ENCODE measurements at places on chromosomes 16 and 17.

DNA sequence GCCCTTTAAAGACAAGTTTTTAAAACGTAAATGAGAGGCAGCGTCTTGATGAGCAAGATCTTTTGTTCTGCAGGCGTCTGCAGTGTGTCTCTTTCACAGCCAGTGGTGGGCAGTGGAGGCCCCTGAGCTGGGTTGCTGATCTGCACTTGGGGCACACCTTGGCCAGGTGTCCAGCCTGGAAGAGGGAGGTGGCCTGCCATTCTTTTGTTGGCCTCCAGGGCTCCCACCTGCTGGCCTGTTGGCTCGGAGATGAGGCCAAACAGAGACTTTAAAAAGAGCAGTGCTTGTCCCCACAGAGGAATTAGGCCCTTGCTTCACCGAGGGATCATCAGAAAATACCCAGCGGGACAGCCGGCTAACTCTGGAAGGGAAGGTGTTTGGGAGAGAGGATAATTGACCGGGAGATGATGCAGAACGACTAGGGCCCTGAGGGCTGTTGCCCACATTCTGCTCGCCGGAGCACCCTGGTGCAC, 145.9 kb upstream of the PLCG2 start:
- DNase-seq, result no peak

DNA sequence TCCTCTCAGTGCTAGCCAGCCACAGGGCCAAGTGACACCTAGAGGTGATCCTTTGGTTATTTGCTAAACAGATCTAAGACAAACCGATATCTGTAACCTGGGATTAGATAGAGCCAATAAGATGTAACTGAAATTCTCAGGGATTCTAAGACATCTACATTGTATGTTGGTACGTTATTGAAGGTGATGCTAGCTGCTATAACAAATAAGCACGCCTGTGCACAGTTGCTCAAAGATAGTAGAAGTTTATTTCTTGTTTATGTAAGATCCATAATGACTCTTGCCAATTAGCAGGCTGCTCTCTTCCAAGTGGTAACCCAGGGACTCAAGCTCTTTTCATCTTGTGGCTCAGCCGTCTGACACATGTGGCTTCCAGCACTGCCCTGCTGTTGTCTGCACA, 370.3 kb downstream of the WWOX start:
- DNase-seq, result no peak

- peak; percentile 47 for DNase-seq
Observed at GRCh38 chr16:67936124-67936879, at the start of gene PSMB10. PSMB10 (minus strand) TSS chr16:67936850; CDS start chr16:67936749, 101 bp downstream.

DNA sequence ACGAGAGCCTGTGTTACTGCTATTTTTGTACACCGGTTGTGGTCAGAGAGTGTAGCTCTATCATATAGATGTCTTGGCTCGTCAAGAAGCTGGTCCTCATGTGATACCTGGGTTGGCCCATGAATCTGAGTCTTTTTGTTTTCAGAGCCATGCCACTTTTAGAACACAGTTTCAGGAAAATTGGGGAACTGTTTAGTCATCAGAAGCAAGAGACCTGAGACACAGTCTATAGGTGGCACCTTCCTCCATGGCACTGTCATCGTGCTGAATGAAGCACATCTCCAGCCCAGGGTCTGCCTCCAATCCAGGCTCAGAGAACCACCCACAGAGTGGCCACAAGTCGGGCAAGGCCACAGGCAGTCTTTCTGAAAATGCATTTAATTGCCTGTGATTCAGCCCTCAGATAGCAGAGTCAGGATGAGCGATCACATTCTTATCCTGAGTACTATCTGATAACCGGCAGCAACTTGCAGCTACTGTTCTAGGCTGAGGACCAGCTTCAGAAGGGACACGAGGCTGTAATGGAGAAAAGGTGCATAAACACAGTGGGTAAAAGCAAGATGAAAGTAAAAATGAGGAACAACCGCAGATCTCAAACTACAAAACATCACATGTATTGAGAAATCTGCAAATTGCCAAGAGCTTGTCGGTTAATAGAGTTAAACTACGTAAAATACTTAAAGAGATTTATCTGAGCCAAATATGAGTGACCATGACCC, 14.2 kb upstream of the HAPSTR1 start:
- DNase-seq, result no peak

GRCh38 chr16:69171325-69172084, 15.5 kb upstream of the SNTB2 start:
- no peak for DNase-seq

GRCh38 chr17:62725791-62726249, 82.3 kb downstream of the MARCHF10 start:
- no peak for DNase-seq

DNA sequence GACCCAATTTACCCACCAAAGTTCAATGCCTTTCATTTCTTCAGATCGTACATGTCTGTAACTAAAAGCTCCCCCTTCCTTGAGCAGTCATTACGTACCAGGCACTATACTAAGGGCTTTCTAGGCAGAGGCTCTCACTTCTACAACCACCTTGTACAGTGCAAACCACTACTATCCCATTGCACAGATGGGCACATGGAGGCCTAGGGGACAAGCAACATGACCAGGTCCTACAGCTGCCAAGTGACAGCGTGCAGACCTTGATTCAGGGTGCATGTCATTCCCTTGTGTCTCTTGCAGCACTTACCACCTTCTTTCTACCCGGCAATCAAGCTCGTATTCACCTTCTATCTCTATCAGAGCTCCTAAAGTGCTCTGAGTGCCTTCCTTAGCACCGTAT, 382.7 kb downstream of the SOX9 start:
- DNase-seq, result no peak

DNA sequence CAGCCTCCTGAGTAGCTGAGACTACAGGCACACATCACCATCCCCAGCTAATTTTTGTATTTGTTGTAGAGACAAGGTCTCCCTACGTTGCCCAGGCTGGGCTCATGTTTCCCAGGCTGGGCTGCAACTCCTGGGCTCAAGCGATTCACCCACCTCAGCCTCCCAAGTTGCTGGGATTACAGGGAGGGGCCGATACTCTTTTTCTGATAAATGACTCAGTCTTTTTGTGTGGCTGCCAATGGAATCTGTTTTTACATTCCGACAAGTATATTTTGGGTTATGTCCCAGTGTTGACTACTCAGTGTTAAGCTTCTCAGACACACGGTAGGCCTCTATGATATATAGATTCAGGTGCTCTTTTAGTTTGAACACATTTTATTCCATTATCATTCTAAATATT, 58.1 kb downstream of the SLFN11 start:
- DNase-seq, result no peak

DNA sequence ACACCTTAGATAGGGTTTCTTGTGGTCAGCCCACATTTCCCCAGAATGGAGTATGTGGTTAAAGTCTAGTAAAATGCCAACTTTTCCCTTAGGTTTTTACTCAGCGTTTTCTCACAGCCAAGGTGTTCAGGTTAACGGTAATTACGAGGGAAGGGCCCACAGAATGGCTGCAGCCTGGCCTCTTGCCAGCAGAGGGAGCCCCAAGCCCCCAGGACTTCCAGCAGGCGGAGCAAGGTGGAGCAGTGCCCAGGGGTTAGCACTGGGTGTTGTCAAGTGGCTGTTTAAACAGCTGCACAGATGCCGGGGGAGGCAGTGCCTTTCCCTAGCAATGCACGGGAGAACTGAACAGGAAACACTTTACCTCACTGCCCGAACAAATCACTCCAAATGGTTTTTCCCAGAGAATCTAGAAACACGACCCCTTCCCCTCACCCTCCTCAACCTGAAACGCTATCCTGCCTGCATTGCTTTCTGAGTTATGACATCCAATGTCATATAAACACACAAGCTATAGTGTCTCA, 6.6 kb downstream of the PHB1 start:
- DNase-seq, result peak; percentile 93

- DNase-seq, result no peak
Observed at GRCh38 chr17:64736804-64737492, 74.8 kb upstream of the SMURF2 start.

GRCh38 chr16:26386096-26386495, 680.6 kb upstream of the C16orf82 start:
- no peak for DNase-seq

DNA sequence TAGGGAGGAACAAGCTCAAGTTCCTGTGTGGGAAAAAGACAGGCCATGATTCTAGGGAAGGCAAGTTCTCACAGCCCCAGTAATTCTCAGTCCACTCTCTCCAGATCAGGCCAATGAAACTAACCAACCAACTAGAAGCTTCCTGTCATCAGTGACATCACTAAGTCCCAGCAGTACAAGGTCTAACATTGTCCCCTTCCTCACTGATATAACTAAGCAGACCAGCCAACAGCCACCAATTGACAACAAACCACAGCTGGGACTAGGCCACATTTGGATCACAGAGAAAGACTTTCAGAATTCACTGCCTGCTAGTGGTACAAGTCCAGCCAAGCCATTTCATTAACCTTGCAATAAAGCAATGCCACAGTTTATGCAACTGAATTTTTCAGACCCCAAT, 94.0 kb downstream of the CACNG1 start:
- DNase-seq, result no peak

DNA sequence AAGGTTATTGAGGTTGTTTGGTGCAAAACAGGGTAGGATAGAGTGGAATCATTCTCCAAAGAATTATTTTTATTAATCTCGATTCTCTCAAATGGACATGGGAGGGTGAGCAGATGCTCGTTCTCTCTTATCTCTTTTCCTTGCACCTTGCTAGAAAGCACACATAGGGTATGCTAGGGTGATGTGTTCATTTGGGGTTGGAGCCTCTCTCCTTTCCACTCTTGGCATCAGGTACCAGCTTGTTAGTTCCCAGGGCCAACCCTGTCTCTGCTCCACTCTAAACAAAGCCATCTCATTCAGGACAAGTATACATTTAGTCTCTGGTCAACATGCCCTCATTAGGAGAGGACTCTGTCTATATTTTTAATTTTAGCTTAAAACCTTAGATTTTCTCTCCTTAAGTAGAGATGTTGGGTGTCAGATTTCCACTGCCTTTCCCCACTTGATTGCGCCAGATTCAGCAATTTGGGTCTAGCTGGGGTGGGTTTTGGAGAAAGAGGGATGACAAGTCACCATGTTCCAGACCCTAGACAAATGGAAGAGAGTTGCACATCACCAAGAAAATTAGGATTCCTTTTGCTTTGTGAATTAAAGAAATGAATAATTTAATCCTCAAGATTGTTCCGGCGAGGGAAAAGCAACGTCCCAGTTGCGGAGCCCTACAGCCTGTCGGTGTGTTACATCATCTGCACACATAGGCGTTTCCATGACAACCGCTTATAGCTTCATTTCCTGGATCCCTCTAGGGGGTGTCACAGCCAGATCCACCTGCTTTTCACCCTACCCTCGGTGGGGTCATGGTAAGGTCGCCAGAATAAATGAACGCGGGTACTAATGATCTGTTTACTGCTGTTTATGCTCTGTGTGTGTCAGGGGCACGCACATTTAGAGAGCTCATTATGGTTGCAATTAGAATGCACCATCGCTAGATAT, 41.6 kb downstream of the SNX11 start:
- DNase-seq, result peak; percentile 21

DNA sequence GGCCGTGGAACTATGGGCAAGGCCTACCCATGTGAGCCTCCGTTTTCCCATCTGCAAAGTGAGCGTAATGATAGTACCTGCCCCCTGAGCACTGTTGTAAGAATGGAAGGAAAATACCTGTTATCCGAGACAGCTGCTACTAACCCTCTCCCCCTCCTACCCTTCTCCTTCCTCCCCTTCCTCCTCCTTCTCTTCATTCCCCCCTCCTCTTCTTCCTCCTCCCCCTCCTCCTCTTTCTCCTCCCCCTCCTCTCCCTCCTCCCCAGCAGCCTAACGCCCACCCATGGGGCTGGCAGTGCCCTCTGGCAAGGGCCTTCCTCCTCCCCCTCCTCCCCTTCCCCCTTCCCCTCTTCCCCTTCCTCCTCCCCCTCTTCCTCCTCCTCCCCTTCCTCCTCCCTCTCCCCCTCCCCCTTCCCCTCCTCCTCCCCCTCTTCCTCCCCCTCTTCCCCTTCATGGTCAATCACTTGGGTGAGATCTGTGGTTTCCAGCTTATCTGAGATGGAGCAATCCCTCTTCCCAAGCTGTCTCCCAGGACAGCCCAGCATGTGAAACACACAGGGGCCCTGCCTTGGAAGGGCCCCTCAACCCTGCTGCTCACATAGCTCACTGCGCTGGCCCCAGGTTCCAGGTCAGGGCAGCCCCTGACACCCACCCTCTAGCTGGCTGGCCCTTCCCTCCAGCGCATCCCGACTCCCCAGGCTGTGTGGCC, 6.4 kb downstream of the ZFPM1 start:
- no peak for DNase-seq

DNA sequence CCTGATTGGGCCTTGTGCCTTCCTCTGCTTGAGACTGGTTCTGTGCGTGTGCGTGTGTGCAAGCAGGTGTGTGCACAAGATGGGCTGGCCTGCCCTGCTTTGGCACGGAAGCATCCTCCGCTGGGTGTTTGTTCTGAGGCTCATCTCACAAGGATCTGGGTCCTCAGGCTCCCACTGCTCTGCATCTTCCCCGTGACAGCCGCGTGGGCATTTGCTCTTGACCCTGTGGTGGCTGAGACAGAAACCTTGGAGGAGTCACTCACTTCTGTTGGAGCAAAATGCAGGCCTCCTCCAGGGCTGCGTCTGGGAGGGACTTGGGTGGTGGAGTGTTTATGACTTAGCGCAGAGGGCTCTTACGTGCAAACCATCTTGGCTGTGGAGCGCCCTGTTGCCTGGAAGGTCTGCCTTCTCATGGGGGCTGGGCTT, 119.2 kb downstream of the RPTOR start:
- DNase-seq, result no peak

GRCh38 chr17:38738686-38739085, 8.5 kb downstream of the CISD3 start:
- no peak for DNase-seq

DNA sequence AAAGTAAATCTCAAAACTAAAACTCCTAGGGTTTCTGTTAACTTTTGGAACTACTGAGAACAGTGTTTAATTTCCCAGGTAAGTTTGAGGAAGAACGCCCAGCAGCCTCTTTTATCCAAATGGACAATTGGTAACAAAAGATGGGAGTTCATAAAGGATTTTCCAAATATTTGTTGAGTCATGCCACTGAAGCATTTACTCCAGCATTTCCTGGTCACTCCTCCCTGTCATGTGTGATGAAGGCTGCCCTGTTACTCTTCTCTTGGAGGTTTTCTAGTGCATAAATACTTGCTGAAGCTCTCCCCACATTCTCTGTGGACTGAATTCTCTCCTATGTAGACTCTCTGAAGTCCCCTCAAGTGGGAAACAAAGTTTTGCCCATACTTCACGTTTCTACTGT, 16.5 kb downstream of the ZNF75A start:
- DNase-seq, result no peak

- no peak for DNase-seq
Observed at GRCh38 chr17:20154286-20155000, 145.3 kb downstream of the SPECC1 start.

DNA sequence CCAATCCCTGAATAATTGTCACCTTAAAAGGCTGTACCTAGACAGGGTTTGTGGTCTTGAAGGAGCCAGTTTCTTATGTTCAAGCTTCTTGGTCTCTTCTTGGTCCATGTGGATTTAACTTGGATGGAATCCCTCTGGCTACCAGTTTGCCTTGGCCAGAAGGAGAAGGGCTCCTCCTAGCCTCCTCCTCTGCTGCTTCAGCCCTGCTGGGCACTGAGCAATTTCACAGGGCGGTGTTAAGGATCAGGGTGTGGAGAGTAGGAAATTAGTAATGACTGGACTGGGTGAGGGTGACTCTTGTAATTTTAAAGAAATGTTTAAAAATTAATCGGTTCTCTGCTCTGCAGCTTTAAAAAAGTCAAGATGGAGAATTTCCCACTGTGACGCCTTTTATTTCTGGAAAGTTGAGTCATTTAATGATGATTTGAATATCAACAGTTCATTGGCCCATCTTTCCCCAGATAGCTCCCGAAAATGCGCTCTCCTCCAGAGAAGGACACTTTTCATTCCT, 96.4 kb downstream of the MSI2 start:
- DNase-seq, result no peak

- DNase-seq, result no peak
Observed at GRCh38 chr17:39191750-39192510, 5.5 kb downstream of the CACNB1 start.

GRCh38 chr16:11333702-11334101, 11.6 kb upstream of the RMI2 start:
- peak; percentile 34 for DNase-seq

Data from nephron progenitor cell (in vitro differentiated cells).